AG10803 (cell line): ENCODE measurements at places on chromosomes 3 and 15.
A peak's percentile ranks its signal among the peaks of the same experiment; 100 is the strongest.

DNA sequence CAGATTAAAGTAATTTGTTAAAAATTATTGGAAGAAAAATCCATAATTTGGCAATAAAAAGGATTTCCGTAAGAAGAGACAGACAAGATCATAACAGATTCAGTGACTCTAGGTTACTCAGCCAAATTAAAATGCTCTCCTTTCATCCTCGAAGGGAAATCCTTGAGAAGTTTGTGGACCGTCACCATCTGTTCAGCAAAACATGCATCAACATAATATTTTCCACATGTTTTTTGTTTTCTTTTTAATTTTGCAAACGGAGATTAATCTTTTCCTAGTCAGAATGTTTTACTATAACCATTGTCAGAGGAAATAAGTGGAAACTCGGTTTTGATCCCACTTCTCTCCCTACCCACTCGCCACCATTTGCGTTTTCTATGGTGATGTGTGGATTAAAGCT, 128.3 kb downstream of the TMCO5A start:
- peak; percentile 65 for DNase-seq

GRCh38 chr3:152839511-152839910, 4.6 kb downstream of the P2RY1 start:
- DNase-seq, result no peak

DNA sequence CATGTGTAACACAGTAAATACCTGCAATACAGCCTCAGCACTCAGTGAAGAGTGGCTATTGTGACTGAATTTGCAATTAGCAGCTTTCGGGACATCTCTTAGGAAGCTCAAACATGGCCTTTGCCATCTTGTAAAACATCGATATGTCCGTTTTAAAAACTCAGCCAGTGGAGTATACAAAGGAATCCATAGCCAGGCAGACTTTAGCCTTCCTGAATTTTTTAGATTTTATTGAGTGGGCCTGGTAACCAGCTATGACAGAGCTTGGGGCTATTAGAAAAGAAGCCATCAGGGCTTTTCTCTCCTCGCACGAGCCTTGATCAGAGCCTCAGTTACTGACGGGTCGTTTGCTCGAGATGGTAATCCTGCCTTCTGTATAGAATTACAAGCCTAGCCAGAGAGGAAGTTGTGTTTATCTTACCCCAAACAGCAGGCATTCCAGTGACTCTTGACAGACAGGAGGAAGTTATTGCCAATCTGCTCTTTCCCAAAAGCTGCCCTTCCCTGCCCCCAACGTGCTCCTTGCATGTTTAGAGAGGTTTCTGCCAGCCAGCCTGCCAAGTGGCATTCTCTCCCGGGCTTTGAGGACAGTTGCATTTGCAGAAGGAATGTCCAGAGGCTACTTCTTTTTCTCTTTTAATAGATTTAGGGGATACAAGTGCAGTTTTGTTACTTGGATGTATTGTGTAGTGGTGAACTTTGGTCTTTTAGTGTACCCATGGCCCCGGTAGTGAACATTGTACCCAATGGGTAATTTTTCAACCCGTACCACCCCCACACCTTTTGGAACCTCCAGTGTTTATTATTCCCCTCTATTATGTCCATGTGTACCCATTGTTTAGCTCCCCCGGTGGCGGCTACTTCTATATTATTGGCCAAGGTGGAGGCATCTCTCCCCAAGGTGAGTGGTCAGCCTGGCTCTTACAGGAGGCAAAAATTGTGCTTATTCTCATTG, 40.6 kb downstream of the ITPR1 start:
- no peak for DNase-seq

GRCh38 chr15:60853109-60853508, 374.2 kb upstream of the ICE2 start:
- DNase-seq, result no peak

DNA sequence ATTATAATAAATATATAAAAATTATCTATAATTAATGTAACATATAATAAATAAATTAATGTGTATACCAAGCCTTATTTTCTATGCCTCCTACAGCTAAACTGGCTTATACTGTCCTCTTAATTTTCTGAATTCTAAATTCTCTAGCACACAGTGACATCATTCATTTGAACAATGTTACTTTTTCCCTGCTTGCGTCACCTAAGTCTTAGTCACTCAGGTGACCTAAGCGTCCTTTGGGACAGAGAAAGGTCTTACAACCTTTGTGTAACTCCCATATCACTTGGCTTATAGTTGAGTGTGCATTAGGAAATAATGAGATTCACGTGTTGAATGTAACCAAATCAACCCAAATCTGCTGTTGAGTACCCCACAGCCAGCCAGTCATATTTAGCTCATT, 48.5 kb upstream of the KCNMB2 start:
- DNase-seq, result no peak
